ENCODE measurements at places on chromosomes 1 and 21. TPM values are rescaled to one million over a fixed set of nuclear protein-coding genes. Genes with fewer than 3 reads are reported as not detected.

GRCh38 chr1:15684468-15685291 lies 560 bp downstream of the PLEKHM2 start:
- peak; percentile 26 for DNase-seq

The HSD11B1 gene
- total RNA-seq = not detected

DNA sequence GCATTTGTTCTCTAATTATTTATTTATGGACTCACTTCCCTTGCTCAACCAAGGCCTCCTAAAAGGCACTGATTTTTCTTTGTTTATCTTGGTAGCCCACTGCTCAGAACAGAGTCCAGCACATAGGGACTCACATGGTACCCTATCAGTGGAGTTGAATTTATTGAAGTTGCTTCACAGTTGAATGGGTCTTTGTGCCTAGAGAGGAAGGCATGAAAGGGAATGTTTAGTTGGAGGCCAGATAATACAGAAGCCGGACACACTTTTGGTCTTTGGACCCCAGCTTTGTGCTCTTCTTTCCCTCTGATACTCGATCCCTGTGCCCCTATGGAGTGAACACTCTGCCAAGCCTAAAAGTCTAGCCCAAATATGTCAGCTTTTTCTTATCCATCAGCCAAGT lies 429.0 kb downstream of the PRDM2 start:
- no peak for DNase-seq

DNA sequence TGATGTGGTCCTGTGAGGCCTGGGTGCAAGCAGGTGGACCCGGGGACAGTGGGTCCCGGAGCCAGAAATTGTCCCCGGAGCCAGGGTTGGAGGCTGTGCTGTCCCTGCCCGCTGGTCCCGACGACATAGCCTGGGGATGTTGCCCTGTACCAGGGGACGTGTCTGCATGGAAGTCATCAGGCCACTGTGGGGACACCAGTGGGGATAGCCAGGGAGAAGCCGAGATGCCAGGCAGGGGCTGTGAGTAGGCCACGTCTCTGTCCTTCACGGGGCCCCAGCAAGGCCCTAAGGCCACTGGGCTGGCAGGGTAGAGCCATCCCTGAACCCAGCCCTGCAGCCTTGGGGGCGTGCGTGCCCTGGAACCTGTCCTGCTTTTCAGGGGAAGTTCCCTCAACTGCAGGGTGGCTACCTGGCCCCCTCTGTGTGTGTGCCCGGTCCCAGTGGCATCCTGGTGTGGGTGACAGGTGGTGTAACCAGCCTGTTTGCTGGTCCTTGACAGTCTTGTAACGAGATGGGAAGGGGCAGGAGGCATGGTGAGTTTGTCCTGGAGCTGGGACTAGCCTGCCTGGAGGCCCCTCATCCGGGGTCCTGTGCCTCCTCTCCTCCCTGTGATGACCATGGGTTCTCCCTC lies 73.2 kb downstream of the OBSCN start:
- DNase-seq = no peak

DNA sequence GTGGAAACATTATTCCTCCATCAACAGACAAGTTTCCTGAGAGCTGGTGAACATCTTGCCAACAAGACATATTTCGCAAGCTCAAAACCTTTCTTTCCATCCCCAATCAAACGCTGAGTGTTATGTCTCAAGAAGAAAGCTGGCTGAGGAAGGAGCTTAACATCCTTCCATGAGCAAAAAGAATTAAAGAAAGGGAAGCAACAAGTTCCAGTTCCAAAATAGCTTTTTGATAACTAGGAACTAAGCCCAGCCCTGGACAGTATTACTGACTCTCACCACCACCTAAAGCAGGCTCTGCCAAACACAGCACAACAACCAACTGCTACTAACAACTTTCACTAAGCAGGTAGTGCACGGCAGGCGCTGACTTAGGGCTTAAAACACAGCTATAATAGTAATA lies 50.2 kb downstream of the CAPZB start:
- DNase-seq = no peak

DNA sequence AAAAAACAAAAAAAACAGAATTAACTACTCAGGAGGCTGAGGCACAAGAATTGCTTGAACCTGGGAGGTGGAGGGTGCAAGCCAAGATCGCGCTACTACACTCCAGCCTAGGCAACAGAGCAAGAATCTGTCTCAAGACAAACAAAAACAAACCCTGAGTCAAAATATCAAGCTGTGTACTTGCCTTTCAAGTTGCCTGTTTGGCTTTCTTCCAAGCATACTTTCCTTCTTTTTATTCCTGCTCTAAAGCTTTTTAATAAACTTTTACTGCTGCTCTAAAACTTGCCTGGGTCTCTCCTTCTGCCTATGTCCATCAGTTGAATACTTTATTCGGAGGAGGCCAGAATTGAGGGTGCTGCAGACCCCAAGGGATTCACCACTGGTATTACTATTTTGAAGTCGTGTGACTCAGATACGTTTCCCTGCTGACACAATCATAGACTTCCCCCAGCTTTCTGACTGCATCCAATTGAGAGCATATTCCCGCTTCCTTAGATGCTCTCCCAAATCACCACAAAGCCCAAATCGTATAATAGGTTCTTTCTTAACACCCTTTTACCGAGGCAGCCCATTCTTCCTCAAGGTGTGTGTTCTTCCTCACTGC lies 3.5 kb upstream of the ACBD6 start:
- DNase-seq = no peak

DNA sequence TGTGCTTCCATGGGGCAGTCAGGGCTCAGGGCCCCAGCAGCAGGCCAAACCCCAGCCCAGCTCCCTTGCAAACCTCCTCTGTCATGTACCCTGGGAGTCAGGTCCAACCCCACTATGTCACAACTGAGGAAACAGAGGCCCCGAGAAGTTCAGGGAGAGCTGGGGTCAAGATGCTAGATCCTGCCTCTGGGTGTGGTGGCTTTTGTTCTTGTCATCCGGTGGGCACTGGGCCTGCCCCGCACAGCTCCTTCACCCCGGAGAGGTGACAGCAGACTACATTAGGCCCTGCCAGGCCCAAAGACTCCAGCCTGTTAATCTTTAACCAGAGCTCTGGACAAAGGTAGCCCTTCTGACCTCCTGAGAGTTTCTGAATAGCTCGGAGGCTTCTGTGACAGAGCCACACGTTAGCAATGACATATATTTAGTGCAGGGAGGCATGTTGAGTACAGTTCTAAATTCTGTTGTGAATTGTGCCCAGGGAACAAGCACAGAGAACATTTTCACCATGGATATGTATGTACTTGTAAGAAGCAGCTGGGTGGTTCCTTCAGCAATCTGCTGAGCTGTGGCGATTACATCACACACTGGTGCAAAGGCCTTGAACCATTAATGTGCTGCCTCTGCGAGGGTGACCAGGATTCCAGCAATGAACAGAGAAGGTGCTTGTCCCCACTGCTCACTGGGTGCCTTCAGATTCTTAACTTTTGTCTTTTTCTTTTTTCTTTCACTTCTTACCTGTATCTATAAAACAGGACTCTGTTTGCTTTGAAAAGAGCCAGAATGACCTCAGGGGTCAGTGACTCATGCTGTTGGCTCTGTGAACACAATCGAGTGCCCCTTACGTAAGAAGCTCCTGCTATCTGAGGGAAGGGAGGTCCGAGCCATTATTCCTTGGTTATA lies 102.8 kb downstream of the RHOU start:
- DNase-seq = peak; percentile 98

DNA sequence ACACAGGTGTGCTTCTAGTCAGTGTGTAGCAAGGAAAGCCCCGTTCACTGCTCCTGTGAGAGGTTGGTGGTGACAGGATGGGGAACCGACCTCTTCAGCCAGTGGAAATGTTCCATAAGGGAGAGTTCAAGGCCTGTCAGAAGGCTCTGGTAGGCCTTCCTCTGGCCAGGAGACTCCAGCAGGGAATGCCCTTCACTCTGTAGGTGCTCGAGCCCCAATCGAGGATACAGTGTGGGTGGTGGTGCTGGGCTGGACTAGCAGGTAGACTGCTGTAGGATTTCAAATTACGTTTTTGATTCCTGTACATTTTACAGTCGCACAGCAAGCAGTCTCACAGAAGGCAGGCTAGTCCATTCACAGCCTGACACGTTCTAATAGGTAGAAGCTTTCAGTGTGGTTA lies 37.8 kb downstream of the NCF2 start:
- DNase-seq = no peak

GRCh38 chr1:216599851-216600250 lies 123.4 kb downstream of the ESRRG start:
- no peak for DNase-seq

DNA sequence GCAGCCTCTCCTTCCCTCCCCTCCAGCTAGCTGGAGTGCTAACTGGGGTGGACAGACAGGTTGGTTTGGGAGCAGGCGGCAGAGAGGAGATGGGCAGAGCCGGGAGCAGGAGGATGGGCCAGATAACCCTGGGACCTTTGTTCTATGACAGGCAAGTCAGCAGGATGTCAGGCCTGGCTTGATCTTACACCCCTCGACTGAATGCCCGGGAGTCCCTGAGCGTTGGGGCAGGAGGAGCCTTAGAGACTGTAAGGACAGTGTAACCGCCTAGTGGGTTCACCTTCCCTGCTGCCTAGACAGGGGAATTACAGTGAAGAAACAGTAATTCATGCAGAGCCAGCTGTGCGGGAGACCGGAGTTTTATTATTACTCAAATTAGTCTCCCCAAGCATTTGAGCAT lies 60.2 kb downstream of the MDM4 start:
- no peak for DNase-seq

The SPATC1L gene
- 3.8 TPM for total RNA-seq

The AADACL4 gene
- total RNA-seq = not detected

The LDLRAD1 gene
- total RNA-seq = not detected

- DNase-seq = no peak
Observed at GRCh38 chr1:34770891-34771504, 10.0 kb upstream of the GJB3 start.

The CDC42BPA gene
- 47.3 TPM for total RNA-seq

DNA sequence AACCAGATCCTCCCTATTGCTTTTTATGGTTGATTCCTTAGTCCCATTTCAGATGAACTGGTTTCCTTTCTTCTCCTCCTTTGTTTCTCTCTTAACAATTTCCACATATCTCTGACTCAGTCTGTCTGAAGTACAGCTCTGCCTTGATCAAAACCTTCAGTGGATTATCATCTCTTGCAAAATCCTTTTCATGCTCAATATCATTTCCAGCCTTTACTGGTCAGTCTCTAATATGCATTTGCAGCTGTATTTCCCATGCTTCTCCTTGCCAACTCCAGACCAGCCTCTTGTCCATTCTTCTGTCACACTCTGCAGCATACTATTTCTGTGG lies 72.2 kb downstream of the SNX7 start:
- no peak for DNase-seq

- no peak for DNase-seq
Observed at GRCh38 chr1:119347858-119348257, 20.7 kb upstream of the HAO2 start.

The CELA2A gene
- not detected for total RNA-seq

The LMX1A gene
- total RNA-seq = not detected

The XKR8 gene
- total RNA-seq = 13.8 TPM

- no peak for DNase-seq
Observed at GRCh38 chr1:184298440-184299405, 88.1 kb upstream of the C1orf21 start.

GRCh38 chr1:198167436-198167934 lies 10.7 kb downstream of the NEK7 start:
- no peak for DNase-seq

DNA sequence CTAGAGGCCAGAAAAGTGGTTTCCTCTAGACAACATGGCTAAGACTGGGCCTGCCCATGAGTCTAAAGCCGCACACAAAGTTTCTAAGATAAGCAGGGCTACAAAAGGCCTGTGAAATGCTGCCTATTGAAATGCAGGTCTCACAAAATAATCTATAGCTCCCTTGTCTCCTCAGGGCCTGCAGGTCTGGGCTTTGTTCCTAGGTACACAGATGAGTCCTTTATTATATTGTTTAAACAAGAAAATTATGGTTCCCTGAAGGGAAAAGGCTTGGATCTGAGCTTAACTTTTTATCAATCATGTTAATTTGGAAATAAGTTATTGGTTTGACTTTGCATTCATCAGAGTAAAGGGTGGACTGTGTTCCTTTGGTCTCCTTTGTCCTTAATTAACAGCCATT lies 413.4 kb upstream of the BEND5 start:
- no peak for DNase-seq
